ENCODE measurements at places on chromosomes 11 and 22. TPM values are rescaled to one million over a fixed set of nuclear protein-coding genes. Genes with fewer than 3 reads are reported as not detected.

- no peak for DNase-seq
Measured at GRCh38 chr22:18888115-18888514, 18.0 kb upstream of the DGCR6 start.

Gene NAV2
- 1.9 TPM for total RNA-seq

- DNase-seq, result no peak
Measured at GRCh38 chr22:43297270-43298061, 45.7 kb downstream of the SCUBE1 start.

DNA sequence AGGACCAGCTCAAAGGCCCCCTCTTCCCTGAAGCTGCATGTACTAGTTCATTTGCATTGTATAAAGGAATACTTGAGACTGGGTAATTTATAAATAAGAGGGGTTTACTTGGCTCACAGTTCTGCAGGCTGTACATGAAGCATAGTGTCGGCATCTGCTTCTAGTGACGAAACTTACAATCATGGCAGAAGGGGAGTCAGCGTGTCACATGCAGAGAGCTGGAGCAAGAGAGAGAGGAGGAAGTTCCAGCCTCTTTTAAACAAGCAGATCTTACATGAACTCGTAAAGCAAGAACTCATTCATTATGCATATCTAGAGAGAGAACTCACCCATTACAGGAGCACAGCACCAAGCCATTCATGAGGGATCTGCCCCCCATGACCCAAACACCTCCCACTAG is 7.1 kb upstream of the HMGXB4 start:
- DNase-seq, result no peak

Gene KRTAP5-11
- total RNA-seq, result not detected

DNA sequence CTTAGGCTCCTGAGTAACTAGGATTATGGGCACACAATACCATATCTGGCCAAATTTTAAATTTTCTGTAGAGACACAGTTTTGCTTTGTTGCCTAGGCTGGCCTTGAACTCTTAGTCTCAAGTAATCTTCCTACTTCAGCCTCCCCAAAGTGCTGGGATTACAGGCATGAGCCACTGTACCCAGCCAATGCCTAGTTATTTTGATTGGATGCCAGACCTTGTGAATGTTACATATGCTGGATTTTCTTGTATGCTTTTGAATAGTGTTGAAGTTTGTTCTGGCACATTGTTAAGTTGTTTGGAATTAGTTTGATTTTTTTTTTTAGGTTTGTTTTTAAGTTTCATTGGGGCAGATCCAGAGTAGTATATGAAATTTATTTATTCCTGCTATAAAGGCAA is 110.7 kb upstream of the ANO5 start:
- no peak for DNase-seq

GRCh38 chr22:21762712-21763581 is 27.4 kb upstream of the YPEL1 start:
- DNase-seq, result no peak

DNA sequence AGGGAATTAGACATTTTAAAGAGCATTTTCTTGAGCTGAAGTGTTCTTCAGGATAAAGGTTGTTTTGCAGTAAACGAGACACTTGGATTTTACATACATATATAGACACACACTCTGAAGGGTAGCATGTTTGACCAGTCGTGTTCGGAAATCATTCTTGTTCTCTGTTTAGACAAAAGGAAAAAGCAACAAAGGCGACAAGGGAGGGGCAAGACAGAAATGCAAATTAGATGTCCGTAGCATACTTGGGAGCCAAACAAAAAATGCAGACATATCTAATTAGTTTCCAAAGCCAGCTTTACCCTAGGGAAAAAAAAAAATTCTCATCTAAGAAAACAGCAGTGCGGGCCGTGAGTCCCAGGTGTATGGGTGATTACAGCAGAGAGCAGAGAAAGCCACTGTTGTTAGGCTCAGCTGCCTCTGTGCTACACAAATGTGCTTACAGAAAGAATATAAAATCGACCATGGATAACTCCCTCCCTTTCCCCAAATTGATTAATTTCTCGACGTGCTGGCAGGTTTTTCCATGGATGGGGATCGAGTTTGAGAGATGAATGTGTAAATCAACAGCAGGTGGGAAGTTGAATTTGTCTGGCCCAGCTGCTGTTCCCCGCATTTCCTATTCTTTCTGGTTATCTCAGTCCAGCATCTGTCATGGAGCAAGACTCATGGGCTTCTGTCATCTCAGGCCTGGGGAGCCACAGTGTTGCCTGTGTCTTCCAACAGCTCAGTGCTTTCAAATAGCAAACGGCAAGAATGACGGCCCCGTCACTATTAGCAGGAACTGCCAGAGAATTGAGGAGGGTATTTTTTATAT is 176.5 kb upstream of the TTC12 start:
- no peak for DNase-seq

DNA sequence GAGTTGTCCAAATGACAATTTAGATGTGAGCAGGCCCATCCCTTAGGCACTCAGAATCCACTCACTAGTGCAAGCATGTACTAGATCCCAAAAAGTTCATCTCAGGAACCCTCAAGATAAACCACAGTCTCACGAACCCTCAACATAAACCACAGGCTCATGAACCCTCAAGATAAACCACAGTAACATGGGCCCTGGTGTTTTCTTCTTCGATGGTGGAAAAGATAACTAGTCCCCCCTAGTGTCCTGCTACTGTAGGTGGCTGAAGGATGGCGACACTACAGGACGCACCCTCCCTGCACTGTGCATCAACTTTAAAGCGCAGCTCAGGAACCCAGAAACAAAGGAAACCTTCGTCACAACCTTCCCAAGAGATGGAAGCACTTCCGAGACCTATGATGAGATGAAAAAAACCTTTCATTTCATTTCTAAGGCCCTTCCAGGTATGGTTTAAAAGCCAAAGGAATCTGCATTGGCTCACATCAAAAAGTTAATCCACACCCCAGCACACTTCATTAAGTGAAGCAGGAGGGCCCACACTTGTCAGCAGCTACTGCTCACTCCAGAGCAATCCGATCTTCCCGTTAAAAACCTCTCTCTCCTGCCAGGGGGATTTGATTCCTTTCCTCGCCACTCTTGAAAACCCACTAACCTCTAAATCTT is 2.4 kb downstream of the LARGE1 start:
- DNase-seq, result no peak

Gene SEPTIN3
- total RNA-seq, result not detected

GRCh38 chr22:24271386-24271854 is 789 bp downstream of the SPECC1L start:
- no peak for DNase-seq
